ENCODE measurements at places on chromosomes 7 and 10. TPM values are rescaled to one million over a fixed set of nuclear protein-coding genes. Genes with fewer than 3 reads are reported as not detected.

DNA sequence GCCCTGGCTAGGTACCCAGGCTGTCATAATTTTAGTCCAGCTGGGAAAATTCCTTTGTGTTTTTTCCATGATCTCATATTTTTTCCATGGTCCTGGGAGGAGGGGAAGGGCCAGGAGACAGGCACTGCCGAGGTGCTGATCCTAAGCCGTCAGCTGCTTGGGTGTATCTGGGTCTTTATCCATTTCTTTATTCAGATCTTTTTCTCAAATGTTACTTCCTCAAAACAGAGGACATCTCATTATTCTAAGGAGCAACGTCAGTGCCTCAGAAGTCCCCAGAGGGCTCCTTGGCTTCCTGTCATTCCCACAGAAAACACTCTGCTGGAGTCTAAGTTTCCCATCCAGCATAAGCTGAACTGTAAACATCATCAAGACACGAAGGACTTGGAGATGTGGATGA, 2.8 kb upstream of the OR6V1 start:
- peak; percentile 20 for DNase-seq
- H3K4me3 ChIP-seq, result no peak overlapping the region
- no peak overlapping the region for H3K27ac ChIP-seq
- no peaks in the 10 kb centered on the region for H3K27me3 ChIP-seq
- no peaks in the 10 kb centered on the region for H3K36me3 ChIP-seq
- H3K4me1 ChIP-seq, result no peaks in the 10 kb centered on the region

DNA sequence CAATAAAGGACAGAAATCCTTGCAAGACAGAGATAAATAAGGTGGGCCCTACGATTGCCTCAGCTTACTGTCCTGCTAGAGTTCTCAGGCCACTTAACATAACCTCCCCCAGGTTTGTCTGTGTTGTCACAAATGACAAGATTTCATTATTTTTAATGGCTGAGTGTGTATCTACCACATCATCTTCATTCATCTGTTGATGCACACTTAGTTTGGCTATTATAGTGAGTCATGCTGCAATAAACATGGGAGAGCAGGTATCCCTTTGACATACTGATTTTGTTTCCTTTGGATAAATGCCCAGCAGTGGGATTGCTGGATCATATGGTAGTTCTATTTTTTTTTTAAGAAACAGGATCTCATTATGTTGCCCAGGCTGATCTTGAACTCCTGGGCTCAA, 60.6 kb downstream of the PRTFDC1 start:
- H3K27me3 ChIP-seq, result no peaks in the 10 kb centered on the region
- H3K4me3 ChIP-seq, result no peak overlapping the region
- H3K4me1 ChIP-seq, result no peaks in the 10 kb centered on the region

SSC4D gene
- 17.3 TPM for total RNA-seq

GRCh38 chr10:31456468-31456867, 137.5 kb downstream of the ZEB1 start:
- H3K36me3 ChIP-seq, result no peaks in the 10 kb centered on the region
- no peak overlapping the region for H3K27ac ChIP-seq
- H3K4me3 ChIP-seq, result no peak overlapping the region
- H3K27me3 ChIP-seq, result no peaks in the 10 kb centered on the region
- no peak for DNase-seq

DNA sequence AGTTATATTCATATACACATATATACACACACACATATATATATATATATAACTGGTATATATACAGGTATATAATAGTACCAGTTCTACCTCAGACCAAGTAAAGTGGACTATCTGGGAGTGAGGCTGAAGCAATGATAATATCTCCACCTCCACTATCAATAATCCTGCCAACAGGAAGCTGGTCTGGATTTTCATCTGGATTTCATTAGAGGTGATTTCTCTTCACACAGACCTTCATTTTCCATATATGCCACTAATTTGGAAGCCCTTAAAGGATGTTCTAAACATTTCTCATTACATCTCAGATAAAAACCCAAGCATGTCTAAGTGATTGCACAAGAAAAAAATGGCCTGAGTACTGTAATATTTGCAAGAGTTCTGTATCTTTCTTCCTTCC, 1.7 kb upstream of the SLC35B4 start:
- no peaks in the 10 kb centered on the region for H3K4me1 ChIP-seq
- no peaks in the 10 kb centered on the region for H3K27me3 ChIP-seq
- H3K36me3 ChIP-seq, result no peaks in the 10 kb centered on the region
- no peak overlapping the region for H3K27ac ChIP-seq
- no peak for DNase-seq
- H3K4me3 ChIP-seq, result no peak overlapping the region

TET1 gene
- 21.0 TPM for total RNA-seq

- DNase-seq, result no peak
- no peaks in the 10 kb centered on the region for H3K27me3 ChIP-seq
- H3K4me1 ChIP-seq, result peaks cover 14% of the 10 kb centered on the region
- no peak overlapping the region for H3K4me3 ChIP-seq
Measured at GRCh38 chr10:122306282-122306681, 35.2 kb downstream of the BTBD16 start.

FANK1 gene
- 7.5 TPM for total RNA-seq
